NCI-H2029 (cell line): ENCODE measurements at places on chromosomes 4 and X.

- DNase-seq = no peak
Measured at GRCh38 chrX:40145923-40146261, 48.1 kb upstream of the BCOR start.

DNA sequence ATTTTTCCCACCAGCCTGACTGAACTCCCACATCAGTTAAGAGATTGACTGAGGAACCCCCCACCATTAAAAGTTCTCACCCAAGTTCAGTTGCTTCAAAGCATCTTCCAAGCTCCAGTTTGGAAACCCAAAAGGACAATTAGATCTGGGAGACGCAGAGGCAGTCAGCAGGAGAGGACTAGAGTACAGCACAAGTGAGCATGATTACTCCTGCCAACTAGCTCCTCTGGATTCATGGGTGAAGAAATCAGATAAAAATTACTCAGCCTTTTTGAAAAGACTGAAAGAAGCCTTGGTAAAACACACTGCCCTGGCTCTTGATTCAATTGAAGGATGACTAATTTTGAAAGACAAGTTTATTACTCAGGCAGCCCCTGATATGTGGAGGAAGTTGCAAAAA, 297.5 kb downstream of the ADAM29 start:
- DNase-seq = no peak

DNA sequence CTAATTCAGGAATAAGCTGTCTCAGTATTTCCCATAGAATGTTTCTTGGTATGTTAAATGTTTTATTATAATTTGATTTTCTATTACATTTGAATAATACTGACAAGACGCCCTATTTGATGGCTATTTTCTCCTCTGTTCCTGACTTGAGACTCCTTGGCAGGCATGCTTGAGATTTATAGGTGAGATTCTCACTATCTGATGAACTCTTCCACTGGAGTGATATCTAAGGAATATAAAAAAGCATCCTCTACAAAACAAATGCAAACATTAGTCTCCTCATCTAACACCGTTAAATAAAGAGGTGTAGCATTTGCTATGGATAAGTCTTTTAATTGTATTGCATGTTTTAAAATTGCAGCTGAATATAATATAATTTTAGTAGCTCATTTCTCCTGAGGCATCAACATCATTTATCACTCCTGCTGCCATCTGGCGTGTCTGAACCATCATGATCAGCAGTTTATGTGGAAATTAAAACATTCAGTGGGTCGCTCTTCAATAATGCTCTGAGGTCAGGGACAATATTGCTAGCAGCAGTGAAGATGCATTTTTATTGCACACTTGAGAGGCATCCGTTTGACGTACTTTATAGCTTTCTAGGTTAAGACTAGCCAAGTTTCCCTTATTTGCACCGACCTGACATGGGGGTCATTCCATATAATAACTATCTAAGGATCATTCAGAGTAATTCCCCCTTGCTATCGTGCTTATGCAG, 210.4 kb upstream of the GALNTL6 start:
- no peak for DNase-seq

DNA sequence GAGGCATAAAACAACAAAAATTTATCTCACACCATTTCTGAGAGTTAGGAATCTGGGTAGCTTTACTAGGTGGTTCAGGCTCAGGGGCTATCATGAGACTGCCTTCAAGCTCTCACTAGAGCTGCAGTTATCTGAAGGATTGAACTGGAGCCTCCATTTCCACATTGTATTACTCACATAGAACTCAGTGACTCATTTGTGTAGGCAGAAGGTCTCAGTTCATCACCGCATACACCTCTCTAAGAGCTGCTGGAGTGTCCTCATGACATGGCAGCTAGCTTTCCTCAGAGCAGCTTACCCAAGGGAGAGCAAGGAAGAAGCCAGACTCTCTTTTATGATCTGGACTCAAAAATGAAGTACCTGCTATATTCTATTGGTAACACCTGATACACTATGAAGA, 389.2 kb downstream of the IQCM start:
- DNase-seq = no peak

- DNase-seq = no peak
Measured at GRCh38 chr4:133555671-133556070, 406.6 kb downstream of the PCDH10 start.

DNA sequence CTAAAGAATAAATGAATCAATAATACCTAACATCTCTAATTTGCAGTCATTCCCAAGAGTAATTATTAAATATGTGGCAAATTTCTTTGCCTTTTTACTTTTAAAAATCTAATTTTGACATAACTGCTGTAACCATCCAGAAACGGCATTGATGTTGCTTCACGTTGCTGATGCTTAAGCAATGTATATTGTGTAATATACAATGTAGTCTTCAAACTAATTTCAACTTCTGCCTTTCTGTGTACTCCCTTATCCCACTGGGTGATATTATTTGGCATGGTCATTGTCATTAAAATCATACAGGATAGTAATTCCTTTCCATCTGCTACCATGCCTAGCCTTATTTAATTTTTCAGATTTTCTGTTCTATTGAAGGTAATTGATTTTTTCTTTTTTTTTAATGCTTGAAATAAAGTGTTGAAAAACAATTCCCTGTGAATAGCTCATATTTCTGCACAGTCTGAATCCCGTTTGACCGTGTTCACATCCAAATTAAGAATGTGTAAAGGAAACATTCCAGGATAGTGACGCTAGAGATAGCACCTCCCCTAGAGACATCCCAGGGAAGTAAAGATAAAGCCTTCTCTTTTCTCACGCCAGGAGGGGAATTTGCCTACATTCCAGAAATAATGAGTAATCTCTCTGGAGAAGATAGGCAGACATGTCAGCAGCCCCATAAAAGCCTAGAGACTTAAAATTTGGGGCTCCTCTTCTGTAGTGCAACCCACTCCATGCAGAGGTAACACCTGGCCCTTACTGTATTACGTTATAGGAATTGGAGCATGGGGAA, 8.6 kb downstream of the FAM200B start:
- DNase-seq = no peak

- DNase-seq = no peak
Measured at GRCh38 chr4:173532725-173533511, 2.9 kb upstream of the HAND2 start.

- no peak for DNase-seq
Measured at GRCh38 chr4:81682492-81682891, 210.8 kb upstream of the RASGEF1B start.

DNA sequence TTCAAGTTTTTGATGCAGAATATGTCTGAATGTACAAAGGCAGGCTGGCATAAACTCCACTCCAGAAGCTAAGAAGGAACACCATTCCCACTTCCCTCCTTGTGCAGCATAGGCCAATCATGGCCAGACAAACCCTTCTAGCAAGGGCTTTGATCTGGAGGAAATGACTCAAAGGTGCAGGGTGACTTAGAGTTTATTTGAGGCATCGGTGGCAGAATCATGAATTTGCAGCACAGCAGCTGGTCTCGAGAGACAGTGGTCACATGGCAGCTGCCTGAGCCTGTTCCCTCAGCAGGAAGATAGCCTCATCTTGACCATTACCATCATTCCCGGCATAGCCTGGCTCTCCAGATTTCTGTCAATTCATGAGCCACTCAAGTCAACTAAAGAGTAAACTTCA, 154.5 kb downstream of the ATP10D start:
- DNase-seq = no peak

DNA sequence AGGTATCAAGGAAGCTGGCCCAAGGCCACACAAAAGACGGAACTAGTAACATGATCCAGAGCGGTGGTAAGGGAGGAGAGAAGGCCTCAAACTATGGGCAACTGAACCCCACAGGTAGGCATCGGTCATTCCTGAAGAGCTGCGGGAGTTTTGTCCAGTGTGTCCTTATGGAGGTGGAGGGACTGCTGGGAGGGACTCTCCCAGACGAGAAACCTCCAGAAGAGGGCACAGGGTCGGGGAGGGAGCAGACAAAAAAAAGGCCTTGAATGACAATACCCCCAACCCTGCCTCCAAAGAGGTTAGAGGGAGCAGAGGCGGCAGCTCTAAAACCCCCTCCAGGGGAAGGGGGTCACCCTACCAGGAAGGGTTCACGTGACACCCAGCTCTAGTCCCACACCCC, 6.5 kb downstream of the PQBP1 start:
- no peak for DNase-seq

DNA sequence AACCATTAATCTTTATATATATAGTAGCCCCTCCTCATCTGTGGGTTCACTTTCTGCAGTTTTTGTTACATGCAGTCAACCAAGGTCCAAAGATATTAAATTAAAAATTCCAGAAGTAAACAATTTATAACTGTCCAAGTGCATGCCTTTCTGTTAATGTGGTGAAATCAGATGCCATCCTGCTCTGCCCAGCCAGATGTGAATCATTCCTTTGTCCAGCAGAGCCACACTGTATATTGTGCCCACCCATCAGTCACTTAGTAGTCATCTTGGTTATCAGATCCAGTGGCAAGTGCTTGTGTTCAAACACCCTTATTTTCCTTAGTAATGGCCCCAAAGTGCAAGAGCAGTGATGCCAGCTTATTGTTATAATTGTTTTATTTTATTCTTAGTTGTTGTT, 17.2 kb upstream of the PRDM5 start:
- no peak for DNase-seq

- DNase-seq = no peak
Measured at GRCh38 chr4:23956601-23957364, 66.9 kb upstream of the PPARGC1A start.

DNA sequence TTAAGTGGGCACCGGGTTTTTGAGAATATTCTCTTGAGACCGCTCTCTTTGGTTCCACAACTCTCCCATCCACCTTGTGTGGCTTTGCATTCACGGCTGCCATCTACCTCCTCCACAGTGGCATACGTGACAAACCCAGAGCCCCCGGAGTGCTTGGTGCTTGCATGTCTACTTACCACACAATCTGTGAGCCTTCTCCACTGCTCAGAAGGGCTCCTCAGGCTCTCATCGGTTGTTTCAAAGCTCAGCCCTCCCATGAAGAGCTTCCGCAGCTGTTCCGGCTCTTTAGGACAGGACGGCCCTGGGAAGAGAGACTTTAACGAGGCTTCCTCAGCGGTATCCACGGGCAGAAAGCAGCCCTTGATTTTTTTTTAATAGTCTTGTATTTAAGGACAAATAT, 167.6 kb upstream of the ANK2 start:
- no peak for DNase-seq

GRCh38 chrX:10235851-10236250, 79.1 kb downstream of the CLCN4 start:
- DNase-seq = no peak

GRCh38 chrX:153587342-153587741, 11.6 kb downstream of the CCNQ start:
- no peak for DNase-seq

GRCh38 chr4:74570095-74570494, 125.2 kb downstream of the AREG start:
- no peak for DNase-seq

DNA sequence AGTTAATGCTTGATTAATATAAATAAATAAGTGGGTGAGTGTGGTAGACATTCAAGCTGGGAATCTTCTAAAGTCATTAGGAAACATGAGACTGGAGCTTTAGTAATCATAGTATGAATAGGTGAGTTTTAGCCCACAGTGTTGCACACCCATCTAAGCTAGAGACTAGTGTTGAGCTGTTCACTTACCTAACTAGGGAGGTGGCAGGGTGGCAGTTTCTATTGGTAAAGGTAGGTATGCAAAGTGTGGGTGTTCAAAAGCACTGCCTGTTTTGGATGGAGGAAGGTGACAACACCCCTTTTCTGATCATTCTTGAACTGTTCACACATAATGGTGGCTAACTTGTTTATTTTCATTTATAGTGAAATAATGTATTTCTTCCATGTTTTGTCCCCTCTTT, 41.3 kb downstream of the PLS3 start:
- no peak for DNase-seq

GRCh38 chr4:94540476-94540875, 88.7 kb downstream of the PDLIM5 start:
- DNase-seq = no peak

DNA sequence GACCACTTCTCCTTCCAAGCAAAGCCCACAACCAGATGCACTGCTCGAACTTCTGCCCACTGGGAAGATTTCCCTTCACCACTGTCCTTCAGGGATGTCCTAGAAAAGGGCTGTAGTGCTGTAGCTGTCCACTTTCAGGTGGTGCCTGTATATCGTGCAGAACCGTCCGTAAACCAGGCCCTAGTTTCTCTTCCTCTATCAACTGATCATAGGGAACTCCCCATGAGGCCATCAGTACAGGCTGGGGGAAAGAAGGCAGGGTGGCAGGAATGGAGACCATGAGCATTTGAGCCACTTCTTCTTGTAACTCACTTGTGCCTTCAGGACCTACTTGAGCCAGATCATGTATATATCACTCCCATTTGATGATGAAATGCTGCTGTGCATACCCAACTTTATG, 57.3 kb upstream of the FAM9B start:
- no peak for DNase-seq

GRCh38 chrX:130793975-130794374, 109.0 kb downstream of the ENOX2 start:
- DNase-seq = peak; percentile 10

GRCh38 chrX:39728852-39729598, 368.7 kb downstream of the BCOR start:
- DNase-seq = no peak

GRCh38 chrX:1493412-1493811, 40.7 kb upstream of the ASMTL start:
- DNase-seq = no peak

GRCh38 chr4:108851366-108851765, 88.5 kb upstream of the ETNPPL start:
- DNase-seq = no peak

GRCh38 chr4:4685810-4686795, 144.3 kb upstream of the STX18 start:
- no peak for DNase-seq

- DNase-seq = no peak
Measured at GRCh38 chr4:3301450-3302172, 8.8 kb downstream of the RGS12 start.

- no peak for DNase-seq
Measured at GRCh38 chr4:15864651-15865566, 73.6 kb downstream of the FGFBP1 start.
